ENCODE measurements at places on chromosomes 4 and X.

- DNase-seq, result peak; percentile 49
These were observed 88.4 kb downstream of the FRMPD3 start for GRCh38 chrX:107537815-107538214.

- no peak for DNase-seq
These were observed 963.3 kb downstream of the TRAM1L1 start for GRCh38 chr4:116122124-116122523.

GRCh38 chr4:10582059-10582686 is 102.4 kb downstream of the CLNK start:
- DNase-seq, result peak; percentile 30

DNA sequence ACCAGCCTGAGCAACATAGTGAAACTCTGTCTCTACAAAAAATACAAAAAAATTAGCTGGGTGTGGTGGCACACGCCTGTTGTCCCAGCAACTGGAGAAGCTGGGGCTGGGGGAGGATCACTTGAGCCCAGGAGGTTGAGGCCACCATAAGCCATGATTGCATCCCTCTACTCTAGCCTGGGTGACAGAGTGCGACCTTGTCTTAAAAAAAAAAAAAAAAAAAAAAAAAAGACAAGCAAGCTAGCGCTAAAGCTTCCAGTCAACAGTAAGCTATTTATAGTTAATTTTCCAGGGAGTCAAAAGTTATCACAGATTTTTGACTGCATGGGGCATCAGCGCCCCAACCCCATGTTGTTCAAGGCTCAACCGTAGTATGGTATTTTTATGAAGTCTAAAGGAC is 273.4 kb downstream of the RAPGEF2 start:
- no peak for DNase-seq

DNA sequence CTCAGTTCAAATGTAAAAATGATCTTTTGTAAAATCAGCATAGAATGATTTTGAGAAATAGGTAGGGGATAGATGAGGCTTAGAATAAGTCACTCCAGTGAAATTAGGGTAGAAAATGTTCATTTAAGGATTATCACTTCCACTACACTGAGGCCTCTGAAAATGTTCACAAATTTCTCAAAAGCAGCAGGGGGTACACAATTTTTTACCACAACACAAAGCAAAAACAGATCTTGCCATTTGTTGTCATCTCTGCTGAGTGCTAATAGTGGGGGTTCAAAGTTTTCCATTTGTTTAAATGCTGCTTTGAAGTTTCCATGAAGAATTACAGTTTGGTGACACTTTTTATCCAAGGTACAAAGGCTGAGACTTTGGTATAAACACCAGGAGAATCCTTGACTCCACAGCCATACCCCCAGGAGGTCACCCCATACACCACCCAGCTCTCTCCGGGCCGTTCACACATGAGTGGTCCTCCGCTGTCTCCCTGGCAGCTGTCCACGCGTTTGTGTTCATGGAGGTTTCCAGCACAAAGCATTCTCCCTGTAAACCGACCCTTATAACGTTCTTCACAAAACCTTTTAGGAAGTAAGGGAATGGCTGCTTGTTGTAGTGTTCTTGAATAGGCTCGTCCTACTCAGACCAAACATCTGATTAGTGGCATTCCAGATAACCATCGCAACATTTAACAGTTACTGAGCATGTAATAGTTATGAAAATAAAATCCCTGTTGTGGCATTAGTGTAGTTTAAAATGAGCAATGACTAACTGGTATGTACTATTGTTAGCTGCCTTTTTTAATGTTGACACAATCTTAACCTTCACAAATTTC is 71.0 kb downstream of the PRSS12 start:
- DNase-seq, result no peak

GRCh38 chr4:87505862-87506261 is 23.3 kb downstream of the SPARCL1 start:
- no peak for DNase-seq
